ENCODE measurements at places on chromosomes 11 and 22.

DNA sequence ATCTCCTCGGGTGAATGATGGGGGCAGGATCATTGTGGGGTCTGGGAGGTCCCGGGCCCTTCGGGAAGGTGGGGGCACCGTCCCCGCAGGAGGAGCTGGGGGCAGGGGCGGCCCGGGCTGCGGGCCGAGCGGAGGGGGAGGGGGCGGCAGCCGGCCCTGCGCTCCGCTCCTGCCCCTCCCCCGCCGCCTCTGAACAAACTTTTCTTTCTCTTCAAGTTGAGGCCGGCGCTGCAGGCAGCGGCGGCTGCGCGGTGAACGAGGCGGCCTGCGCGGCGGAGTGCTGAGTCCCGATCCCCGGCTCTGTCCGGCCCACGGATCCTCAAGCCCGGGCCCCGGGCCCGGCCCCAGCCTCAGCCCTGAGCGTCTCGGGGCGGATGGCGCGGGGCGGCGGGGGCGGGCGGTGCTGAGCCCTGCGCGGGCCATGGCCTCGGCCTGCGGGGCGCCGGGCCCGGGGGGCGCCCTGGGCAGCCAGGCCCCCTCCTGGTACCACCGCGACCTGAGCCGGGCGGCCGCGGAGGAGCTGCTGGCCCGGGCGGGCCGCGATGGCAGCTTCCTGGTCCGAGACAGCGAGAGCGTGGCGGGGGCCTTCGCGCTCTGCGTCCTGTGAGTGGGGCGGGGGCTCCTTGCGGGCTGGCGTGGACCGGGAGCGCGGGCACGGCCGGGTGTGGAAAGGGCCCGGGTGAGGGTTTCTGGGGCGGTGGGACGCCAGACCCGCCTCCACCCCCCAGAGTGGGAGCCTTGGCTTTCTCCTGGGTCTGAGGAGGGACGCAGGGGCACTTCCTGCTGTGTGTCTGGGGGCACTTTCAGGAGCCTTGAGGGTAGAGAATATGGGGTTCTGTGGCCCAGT lies at the start of gene INPPL1:
TSS of gene INPPL1 (plus strand) at position 204 of the 847 bp plus-strand sequence. CDS start at position 422, 218 bp downstream.
- no peak for DNase-seq

DNA sequence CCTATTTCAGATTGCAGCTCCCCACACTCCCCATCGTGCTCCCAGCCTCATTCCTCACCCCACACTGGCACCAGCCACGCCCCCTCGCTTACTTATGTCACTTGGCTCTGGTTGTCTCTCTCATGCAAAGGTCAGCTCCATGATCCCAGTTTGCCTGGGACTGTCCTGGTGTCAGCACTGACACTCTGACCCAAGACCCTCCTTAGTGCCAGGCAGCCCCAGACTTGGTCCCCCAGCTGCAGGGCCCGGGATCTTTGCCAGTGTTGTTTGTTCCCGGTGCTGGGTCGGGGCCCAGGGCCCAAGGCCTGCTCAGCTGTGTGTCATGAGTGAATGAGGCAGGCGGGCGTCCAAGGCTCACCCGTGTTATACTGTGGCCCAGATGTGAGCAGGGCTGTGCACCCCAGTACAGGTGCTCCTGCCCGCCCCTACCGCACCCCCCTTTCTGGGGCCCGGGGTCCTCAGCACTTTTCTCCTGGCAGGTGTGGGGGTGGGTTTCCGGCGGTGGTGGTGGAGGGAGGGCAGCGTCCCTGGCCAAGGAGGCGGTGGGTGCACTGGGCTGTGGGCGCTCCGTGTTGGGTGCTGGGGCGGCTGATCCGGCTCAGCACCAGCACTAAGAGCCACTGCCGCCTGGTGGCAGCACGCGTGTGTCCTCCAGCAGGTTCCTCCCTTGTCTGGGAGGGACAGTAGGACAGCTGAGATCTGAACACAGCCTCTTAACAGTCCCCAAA lies 19.5 kb downstream of the IL17REL start:
- DNase-seq, result peak; percentile 5

DNA sequence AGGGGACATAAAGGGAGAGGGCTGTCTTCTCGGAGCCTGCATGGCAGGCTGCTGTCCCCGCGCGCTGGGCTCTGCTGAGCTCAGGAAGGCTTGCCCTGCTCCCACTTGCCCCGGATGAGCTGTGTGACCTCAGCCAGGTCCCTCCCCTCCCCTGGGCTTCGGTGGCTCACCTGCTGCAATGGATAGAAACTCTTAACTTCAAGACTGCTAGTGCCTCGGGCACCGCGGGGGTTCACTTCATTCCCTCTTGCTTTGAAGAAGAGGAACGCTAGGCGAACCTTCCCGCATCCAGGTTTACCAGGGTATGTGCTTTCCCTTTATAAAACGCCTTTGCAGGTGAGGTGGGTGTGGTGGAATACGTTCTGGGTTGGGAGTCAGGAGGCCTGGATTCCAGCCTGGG lies 115.0 kb downstream of the PHF21B start:
- DNase-seq, result no peak

- no peak for DNase-seq
These were observed 40.5 kb downstream of the ARHGAP1 start for GRCh38 chr11:46659908-46660307.

- DNase-seq, result no peak
These were observed 65.8 kb upstream of the RASSF10 start for GRCh38 chr11:12943311-12943710.

DNA sequence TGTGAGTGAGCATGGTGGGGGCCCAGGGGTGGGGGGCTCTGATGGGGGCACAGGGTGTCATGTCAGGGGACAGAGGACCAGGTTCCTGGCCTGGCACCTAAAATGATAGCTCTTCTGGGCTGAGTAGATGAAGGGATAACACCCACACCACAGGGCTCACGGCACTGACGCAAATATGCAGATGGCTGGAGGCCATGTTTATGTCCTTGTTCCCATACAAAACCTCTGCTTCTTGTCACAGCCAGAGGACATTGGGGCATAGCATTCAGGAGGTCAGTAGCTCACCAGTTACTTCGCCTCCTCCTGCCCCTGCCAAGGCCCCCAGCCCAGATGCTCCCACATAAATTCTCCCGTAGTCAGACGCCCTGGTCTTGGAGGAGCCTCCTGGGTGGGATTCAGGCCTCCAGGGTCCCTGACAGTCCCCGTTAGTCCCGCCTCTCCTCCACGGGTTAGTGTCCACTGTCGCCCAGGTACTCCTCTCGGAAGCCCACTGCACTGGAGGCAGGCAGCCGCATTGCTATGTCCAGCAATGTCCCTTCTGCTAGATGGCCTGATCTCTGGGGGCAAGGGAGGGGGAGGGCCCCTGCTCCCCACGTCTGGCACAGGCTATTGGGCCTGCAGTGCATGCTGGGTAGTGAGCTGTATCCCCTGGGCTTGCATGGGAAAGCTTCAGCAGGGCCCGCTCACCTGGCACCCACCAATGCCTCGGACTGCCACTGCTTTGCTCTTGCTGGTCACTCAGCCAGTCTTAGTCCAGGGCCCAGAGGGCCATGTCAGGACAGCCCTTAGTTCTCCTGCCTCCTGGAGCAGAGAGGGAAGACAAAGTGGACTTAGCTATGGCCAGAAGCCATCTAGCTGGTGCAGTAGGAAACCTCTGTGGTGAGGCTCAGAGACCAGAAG lies 75.6 kb upstream of the MYOD1 start:
- DNase-seq, result no peak

GRCh38 chr11:64876229-64876750 lies 2.1 kb downstream of the EHD1 start:
- no peak for DNase-seq

- peak; percentile 46 for DNase-seq
These were observed 1.8 kb downstream of the FJX1 start for GRCh38 chr11:35619855-35620640.

- no peak for DNase-seq
These were observed 10.5 kb upstream of the OR2AT4 start for GRCh38 chr11:75107187-75107586.

- DNase-seq, result no peak
These were observed 15.9 kb downstream of the PGA5 start for GRCh38 chr11:61256710-61257482.

GRCh38 chr11:606245-606644 lies 9.5 kb downstream of the IRF7 start:
- no peak for DNase-seq

DNA sequence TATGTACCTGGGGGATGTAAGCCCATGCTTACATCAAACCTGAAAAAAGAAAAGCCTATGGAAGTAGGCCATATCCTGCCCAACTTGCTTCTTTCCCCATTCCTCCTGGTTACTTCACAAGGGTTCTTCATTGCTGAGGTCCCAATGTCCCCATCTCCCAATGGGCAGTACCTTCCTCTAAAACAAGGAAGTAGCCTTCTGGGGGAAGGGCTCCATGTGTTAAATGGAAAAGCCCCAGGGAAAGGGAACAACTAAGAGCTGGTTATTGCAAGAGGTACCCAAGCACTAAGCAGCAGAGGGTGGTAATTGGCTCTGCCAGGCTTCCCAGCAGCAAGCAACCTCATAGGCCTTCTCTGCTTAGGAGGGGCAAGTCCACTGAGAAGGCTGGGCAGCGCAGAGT lies 11.3 kb downstream of the TMEM216 start:
- DNase-seq, result no peak

Measured in NCI-H1092 (cell line).